Aorta (tissue), 5 donors: ENCODE measurements at places on chromosomes 3 and 15. TPM values are rescaled to one million over a fixed set of nuclear protein-coding genes. Genes with fewer than 3 reads are reported as not detected.

Gene TAGLN3
- not detected for total RNA-seq

- DNase-seq = no peak
- H3K36me3 ChIP-seq = no peaks in the 10 kb centered on the region
- H3K4me3 ChIP-seq = no peak overlapping the region
- no peaks in the 10 kb centered on the region for H3K27me3 ChIP-seq
- no peak overlapping the region for H3K27ac ChIP-seq
- H3K4me1 ChIP-seq = peaks cover 4% of the 10 kb centered on the region
These were observed 136.1 kb upstream of the RBMS3 start for GRCh38 chr3:29144807-29145206.

Gene APOD
- 596 TPM for total RNA-seq

Gene SIDT1
- 3.0 TPM for total RNA-seq

- no peak overlapping the region for H3K27ac ChIP-seq
- no peak overlapping the region for H3K4me3 ChIP-seq
- H3K27me3 ChIP-seq = no peaks in the 10 kb centered on the region
- DNase-seq = no peak
- peaks cover 4% of the 10 kb centered on the region for H3K36me3 ChIP-seq
- no peaks in the 10 kb centered on the region for H3K4me1 ChIP-seq
These were observed 35.5 kb downstream of the FAH start for GRCh38 chr15:80188251-80188650.

Gene REC114
- total RNA-seq = not detected
